ENCODE measurements at places on chromosomes 12 and 14. TPM values are rescaled to one million over a fixed set of nuclear protein-coding genes. Genes with fewer than 3 reads are reported as not detected.

- no peak for DNase-seq
These were observed 197.7 kb downstream of the BCAT1 start for GRCh38 chr12:24751181-24751580.

DNA sequence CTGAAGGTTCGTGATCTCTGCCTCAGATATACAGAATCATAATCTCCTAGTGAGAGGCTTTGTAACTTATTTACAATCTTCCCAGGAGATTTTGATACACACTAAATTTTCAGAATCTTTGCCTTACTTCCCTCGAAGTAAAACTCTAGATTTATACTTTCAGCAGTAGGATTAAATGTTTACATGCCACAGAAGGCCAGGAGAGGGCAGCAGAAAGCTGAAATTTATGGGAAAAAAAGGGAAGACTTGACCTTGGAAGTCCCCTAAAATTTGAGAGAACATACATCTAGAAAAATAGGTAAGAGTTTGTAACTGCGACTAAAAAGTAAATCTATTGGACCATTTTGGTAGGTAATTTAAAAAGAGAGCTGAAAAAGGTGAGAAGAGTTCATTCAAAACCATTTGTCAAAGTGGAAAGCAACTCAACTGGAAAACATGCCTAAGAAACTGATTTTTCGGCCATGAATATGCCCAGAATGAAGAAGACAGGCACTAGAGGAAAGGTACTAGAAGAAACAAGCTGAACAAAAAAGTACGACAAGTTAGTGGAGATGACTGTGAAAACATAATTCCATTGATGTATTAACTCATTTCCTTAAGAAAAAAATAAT lies 242.0 kb upstream of the MDGA2 start:
- DNase-seq: peak; percentile 52

DNA sequence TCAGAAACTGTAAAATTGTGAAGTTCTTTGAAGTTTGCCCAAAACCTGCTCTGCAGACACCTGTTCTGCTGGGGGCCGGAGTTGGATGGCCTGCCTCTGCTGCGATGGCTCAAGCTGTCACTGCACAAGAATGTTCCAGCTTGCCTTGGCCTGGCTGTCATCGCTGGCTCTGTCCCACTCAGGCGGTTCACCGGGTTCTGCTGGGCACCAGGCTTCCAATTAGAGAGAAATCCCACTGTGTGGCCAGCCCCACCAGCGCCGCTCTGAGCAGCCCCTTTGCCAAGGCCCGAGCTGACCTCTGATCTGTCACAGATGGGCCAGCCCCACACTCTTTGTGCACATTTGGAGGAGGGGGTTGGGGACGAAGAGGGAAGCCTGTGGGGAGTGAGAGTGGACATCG lies 71.7 kb upstream of the GPATCH2L start:
- DNase-seq: no peak

Gene LAG3
- 6.3 TPM for polyA plus RNA-seq

- peak; percentile 46 for DNase-seq
These were observed 1.4 kb downstream of the LIN7A start for GRCh38 chr12:80936353-80936641.

DNA sequence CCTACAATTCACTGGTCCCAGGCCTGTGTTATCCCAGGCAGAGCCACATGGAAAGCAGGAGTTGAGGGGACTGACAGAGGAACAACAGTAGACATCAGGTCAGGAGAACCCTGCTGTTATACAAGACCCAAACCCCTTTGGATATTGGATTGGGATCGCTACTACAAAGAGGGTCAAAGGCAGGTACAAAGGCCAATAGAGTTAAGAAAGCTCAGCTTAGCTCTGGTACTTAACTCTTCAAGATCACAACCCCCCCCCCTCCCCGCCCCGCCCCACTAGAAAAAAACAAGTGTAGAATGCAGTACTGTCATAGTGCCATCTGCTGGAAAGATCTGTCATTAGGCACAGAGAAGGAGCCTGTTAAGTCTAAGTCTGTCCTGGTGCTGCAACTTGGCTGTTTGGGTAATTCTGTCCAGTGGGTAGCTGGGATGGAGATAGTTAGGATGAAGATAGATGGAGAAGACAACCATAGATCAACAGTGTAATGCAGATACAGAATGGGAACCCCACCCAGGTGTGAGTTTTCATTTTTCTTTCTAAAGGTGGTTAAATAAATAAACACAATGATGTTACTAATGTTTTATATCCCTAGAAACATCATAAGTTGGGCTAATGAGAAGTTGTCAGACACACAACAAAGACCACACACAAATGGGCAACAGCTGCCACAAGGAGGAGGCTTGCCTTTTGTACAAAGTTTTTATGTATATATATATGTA lies 17.2 kb downstream of the REM2 start:
- peak; percentile 51 for DNase-seq

GRCh38 chr14:51921026-51921425 lies 60.6 kb downstream of the GNG2 start:
- DNase-seq: no peak

- no peak for DNase-seq
These were observed 15.0 kb upstream of the MDM2 start for GRCh38 chr12:68792952-68793351.

GRCh38 chr12:684416-684815 lies 21.2 kb upstream of the NINJ2 start:
- no peak for DNase-seq

GRCh38 chr14:76993752-76994151 lies 34.8 kb downstream of the IRF2BPL start:
- no peak for DNase-seq

DNA sequence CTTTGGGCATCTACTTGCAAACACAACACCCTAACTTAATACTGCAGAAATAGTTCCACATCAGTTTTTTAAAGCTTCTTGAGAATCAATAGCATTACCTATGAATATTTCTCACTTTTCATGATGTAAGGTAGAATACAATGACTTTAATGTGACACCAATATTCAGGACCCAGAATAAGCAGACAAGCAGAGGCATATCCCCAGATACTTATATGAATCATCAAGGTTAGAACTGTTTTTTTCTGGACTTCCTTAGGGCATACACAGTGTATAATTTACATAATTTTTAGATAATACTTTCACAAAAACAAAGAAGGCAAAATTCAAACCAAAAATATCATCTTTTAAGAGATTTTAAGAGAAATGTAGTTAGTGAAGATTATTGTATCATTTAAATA lies 885.8 kb downstream of the FSCB start:
- DNase-seq: no peak

- no peak for DNase-seq
These were observed 24.4 kb upstream of the TC2N start for GRCh38 chr14:91891721-91892220.

DNA sequence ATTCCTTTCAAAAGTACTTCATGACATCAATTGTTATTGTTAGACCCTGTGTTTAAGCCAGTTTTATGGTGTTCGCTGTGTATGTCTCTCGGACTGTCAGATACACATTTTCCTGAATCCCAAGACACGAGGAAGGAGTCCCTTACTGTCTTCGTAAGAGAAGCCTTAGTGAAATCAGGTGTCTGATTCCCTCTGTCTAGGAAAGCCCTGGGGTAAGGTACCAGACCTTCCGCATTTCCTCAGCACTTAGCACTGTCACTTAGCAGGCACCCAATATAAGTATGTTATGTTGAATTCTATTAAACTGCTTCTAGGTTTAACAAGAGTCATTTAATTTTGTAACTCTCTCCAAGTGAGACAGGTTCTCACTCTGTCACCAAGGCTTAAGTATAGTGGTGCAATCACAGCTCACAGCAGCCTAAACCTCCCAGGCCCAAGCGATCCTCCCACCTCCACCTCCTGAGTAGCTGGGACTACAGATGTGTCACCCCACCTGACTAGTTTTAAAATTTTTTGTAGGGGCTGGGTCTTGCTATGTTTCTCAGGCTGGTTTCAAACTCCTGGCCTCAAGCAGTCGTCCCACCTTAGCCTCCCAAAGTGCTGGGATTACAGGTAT lies 111.0 kb downstream of the BBS10 start:
- no peak for DNase-seq

Gene PLEKHG7
- polyA plus RNA-seq: 0.33 TPM

DNA sequence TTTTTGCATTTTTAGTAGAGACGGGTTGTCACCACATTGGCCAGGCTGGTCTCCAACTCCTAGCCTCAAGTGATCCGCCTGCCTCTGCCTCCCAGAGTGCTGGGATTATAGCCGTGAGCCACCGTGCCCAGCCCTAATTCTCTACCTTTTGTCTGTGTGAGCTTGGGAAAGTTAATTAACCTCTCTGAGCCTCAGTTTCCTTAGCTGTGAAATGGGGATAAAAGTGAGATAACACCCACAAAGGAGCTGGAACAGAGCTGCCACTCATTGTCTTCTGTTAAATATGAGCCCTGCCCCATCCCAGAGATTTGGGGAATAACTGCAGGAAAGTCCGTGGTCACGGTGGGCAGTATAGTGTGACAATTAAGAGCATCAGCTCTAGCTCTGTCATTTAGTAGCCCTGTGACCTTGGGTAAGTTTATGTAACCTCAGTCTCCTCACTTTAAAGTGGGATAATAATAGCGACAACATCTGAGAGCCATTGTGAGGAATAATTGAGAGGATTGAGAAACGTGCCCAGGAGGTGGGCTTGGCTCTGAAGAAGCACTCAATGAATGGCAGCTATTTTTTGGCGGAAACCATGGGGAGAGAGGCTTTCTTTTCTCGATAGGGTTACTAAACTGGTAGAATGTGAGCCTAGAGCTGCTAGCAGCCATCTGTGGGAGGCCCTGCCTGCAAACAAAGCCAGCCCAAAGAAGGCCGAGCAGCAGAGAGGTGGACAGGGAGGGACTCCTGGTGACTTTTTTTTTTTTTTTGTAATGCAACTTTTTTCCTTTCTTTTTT lies 60.8 kb upstream of the MED13L start:
- DNase-seq: no peak

DNA sequence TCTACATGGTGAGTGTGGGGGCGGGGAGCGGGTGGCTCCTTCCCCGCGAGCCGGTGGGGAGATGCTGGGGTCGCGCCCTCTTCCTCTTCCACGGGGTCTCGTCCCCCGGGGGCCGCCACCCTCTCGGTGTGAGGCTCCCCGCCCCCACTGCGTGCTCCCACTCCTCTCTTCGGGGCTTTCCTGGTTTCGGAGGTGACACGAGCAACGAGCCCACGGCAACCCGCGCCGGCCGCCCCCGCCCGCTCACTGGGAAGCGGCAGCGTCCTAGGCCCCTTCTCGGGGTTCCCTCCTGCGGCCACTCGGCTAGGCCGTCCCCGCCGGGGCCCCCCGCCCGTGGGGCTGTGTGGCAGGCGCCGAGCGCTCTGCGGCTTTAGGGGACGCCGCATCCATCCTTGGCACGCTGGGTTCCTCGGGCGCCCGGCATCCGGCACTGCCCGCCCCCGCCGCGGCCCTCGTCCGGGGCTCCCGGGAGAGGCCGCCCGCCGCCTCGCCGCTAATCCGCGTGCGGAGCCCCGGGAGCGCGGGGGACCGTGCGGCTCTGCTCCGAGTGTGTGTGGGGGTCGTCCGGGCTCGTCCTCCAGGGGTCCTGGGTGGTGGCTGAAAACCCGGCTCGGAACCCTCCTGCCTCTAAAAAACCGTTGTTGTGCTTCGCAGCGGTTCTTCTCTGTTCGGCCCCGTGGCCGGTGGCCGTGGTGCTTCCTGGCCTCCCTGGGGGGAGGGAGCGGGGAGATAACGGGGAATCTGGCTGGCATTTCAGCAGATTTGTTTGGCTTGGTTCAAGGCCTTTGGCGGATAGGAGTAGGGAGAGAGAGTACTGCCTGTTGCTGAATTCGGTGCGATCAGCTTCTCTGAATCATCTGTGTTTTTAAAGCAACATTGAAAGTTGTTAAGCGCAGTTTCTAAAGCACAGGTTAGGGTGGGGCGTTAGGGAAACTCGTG lies 1.0 kb downstream of the PCNX1 start:
- peak; percentile 71 for DNase-seq

DNA sequence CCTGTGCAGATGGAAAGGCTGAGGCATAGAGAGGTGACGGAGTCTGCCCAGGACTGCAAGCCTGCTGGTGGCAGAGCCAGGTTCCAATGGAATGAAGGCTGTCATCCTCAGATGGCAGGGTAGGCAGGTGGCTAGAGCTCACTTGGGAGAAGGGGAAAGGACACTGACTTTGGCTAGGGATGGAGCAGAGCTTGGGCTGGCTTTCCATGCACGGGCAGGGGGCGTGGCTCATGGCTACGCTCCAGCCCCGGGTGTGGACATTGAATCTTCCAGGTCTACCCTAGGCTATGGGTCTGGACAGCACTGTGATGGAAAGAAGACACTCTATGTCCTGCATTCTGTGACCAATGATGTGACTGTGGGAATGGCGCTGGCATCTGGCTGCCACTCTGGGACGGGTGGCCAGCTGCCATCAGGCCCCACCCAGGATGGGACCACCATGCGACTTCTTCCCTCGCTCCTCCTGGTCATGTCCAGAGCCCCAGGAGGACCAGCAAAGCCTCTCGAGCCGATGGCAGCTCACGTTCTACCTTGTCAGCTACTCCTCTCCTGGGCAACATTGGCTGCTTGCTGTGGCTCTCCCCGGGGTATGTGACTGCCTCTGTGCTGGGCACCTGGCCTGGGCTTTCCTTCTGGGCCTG lies 398.7 kb downstream of the TMEM121 start:
- no peak for DNase-seq

Gene CACNA1C
- polyA plus RNA-seq: 32.0 TPM

GRCh38 chr12:66508025-66508424 lies 170.9 kb downstream of the GRIP1 start:
- DNase-seq: no peak

DNA sequence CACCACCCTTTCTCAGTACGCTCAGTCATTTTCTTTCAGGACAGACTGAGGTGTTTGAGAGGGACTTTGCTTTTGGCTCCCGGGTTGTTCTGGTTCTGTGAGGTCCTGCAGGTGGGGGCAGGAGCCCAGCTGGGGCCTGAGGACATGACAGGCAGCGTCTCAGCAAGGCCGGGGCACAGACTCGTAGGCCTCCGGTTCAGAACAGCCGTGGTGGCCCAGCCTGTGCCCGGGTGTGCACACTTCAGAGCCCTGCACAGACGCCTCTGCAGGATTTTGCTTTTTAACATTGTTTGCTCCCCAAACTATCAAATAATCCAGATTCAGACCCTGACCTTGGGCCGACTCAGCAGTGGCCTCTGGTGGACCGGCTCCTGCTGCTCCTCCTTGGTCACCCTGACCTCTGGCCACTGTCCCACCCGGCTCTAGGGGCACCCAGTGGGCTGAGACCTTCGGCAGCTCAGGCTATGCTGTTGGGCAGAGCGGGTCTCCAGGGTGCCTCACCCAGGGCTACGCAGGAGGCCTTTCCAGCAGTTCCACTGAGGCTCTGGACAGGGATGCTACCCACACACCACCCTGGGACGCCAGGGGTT lies 65.2 kb downstream of the ADGRD1 start:
- no peak for DNase-seq

DNA sequence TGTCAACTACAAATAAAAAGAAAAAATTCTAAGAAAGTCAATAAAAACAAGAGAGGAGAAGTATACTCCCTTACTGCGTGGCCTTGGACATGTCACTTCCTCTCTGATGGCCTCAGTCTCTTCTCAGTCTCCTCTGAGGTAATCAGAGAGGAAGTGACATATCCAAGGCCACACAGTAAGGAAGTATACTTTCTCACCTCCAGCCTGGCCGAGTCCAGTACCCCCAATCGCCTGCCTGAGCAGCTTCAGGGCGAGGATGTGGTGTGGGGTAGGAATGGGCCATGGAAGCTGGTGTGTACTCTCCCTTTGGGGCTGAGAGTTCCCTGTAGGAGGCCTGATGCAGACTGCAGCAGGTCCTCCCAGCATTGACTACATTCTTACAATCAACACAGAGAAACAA lies 15.8 kb downstream of the VDR start:
- no peak for DNase-seq

- DNase-seq: no peak
These were observed 11.5 kb downstream of the SLC38A2 start for GRCh38 chr12:46360908-46361666.

GRCh38 chr12:121630791-121631355 lies 4.5 kb downstream of the ORAI1 start:
- DNase-seq: peak; percentile 56
